ENCODE measurements at places on chromosomes 1 and 21. TPM values are rescaled to one million over a fixed set of nuclear protein-coding genes. Genes with fewer than 3 reads are reported as not detected.

G0S2 gene
- total RNA-seq, result 1.7 TPM

CYP4B1 gene
- total RNA-seq, result not detected

TBX19 gene
- total RNA-seq, result 0.66 TPM

SMYD2 gene
- total RNA-seq, result 31.9 TPM

PGBD2 gene
- total RNA-seq, result 3.6 TPM

TIE1 gene
- not detected for total RNA-seq

CRYAA gene
- total RNA-seq, result not detected

C1orf53 gene
- 21.8 TPM for total RNA-seq

FAM72C gene
- 3.9 TPM for total RNA-seq

CRYBG2 gene
- total RNA-seq, result not detected

RSPH1 gene
- not detected for total RNA-seq

AADACL3 gene
- not detected for total RNA-seq

RIMS3 gene
- 0.03 TPM for total RNA-seq

GLMP gene
- total RNA-seq, result 89.0 TPM

RTCA gene
- 54.7 TPM for total RNA-seq

SLC1A7 gene
- total RNA-seq, result 0.09 TPM

RABIF gene
- 10.7 TPM for total RNA-seq

IL19 gene
- not detected for total RNA-seq

INAVA gene
- not detected for total RNA-seq

ELAPOR1 gene
- 0.75 TPM for total RNA-seq

CRNN gene
- not detected for total RNA-seq

NDUFS5 gene
- 230 TPM for total RNA-seq

CFHR3 gene
- not detected for total RNA-seq

RYR2 gene
- total RNA-seq, result 0.06 TPM

ERICH3 gene
- total RNA-seq, result not detected

B3GALT5 gene
- 0.43 TPM for total RNA-seq

TDRD5 gene
- total RNA-seq, result not detected

ZSCAN20 gene
- total RNA-seq, result 7.0 TPM

Measured in HFFc6 (cell line).